ENCODE measurements at places on chromosomes 1 and 21.

GRCh38 chr1:240091614-240092300, at the start of gene FMN2:
TSS of gene FMN2 (plus strand) at chr1:240091883. CDS start at chr1:240092110, 227 bp downstream.
- DNase-seq, result no peak

GRCh38 chr1:86154571-86155050, 2.0 kb downstream of the COL24A1 start:
- no peak for DNase-seq

DNA sequence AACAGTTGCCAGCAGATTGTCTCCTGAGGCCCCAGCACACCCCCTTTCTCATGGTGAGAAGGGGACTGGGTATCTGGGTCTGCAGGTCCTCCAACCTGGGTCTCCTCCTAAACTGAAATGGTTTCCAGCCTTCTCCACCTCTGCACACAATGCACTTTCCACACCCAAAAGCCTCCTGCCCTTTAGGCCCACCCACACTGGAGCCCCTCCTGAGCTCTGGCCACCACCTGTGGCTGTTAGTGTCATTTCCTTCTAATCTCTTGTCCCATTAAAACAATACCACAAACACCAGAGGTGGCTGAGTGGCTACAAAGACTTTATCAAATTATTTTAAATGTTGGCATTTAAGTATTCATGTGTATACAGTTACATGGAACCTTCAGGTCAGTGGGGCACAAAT, 11.5 kb downstream of the GPR3 start:
- no peak for DNase-seq

GRCh38 chr21:26168371-26168770, 2.2 kb downstream of the APP start:
- DNase-seq, result no peak

DNA sequence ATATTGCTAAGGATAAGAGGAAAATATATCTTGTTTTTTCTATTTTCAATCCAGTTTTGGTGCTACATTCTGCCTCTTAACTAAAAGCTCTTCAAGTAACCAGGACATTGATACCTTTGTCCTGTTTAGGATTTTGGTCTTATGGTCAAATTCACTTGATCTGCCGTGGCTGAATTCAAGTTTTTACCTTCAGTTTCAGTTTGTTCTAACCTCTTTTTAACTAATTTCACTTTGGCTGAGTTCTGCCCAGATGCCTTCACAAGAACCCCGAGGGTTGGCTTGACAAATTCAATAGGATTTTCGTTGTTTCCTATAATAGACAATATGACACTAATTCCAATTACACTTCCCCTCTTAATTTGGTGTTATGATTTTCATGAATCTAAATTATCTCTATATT, 84.5 kb upstream of the C1orf21 start:
- no peak for DNase-seq

- DNase-seq, result no peak
Measured at GRCh38 chr1:169260478-169261151, 107.0 kb downstream of the NME7 start.

GRCh38 chr1:184075055-184076029, 23.8 kb downstream of the TSEN15 start:
- DNase-seq, result peak; percentile 27

GRCh38 chr1:40769815-40770214, 13.8 kb upstream of the KCNQ4 start:
- DNase-seq, result peak; percentile 21

- no peak for DNase-seq
Measured at GRCh38 chr1:191582169-191582568, 576.1 kb upstream of the RGS18 start.

DNA sequence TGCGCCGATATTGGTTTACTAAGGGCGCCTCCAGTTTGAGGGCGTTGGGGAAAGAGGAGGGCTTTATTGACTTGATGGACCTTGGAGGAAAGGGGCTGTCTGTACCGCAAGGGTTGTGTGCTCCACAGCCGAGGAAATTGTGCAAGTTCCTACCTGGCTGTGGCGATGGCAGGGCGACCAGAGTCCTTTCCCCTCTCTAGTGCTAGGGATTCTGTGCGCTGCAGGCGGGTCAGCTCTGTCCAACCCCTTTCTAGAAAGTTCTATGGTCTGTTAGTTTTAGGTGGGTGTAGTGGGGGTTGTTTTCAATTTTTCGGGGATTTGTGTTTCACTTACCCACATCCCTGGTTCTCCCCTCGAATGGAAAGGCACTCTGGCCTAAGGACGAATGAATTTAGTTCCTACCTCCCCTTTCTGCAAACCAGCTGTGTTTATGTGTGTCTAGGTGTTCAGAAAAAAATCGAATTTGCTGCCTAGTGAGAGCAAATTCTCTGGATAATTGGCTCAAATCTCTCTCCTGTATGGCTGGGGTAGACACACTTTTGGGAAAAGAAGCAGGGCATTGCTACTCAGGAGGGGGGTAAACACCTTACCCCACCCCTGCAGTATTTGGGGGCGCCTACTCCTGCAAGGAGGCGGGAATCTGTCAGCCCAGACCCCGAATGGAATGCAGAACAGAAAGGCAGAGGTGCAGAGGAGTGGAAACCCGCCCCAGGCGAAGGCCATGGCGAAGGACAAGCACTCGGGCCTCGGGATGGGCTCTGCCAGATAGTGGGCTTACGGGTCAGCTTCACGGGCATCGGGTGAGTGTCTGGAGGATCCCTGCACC, 2.0 kb downstream of the DMBX1 start:
- DNase-seq, result no peak

DNA sequence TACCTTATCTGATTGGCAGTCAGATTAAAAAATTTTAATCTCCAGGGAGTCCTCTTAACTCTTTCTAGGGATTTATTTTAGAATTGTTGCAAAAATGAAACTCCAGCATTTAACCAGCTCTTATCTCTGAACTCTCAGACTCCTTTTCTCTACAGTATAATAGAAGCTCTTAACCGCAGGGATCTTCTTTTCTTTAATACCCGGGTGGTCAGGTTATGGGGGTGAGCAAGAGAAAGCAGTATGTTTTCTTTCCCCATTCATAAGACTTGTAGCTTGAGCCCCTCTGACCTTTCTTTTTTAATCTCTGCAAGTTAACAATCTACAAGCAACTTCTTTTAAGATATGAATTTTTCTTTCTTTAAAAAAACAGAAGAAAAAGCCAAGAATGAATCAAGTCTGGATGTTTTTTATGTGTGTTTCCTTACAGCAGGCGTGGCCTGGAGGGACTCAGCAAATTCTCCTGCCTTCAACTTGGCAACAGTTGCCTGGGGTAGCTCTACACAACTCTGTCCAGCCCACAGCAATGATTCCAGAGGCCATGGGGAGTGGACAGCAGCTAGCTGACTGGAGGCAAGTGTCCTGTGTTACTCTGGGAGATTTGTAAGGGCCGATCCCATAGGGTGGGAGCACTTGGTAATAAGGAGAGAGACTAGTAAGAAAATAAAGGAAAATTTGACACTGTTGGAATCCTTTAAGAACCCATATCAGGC, 13.4 kb upstream of the OLFML3 start:
- DNase-seq, result no peak

DNA sequence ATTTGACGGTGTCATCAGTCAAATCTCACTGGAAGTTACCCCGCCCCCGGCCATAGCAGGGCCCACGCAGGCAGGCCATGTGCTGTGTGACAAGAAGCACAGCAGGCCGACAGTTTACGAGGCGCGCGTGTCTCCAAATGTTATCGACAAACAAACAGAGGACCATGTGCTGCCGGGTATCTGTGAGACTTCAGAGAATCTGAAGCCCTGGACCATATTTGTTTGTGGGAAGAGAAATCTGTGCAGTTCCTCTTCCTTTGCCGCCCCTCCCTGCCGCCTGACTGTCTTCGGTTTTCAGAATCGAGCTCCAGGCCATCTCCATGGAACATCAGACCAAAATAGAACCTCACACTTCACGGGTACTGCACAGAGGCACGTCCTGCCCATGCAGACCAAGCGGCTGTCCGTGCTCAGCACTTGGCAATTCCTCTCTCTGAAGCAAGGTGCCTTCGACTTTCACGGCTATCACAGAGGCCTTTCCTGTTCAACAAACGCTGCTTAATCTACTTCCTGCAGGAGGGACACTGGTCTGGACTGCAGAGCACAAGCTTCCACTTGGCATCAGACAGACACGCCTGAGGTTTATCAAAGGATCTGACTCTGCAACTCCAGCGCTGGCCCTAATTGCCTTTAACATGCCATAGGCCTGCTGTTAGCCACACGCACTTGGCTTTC, 135.7 kb upstream of the KRTAP19-8 start:
- peak; percentile 77 for DNase-seq

- DNase-seq, result no peak
Measured at GRCh38 chr1:15168479-15168878, 14.9 kb downstream of the TMEM51 start.

GRCh38 chr1:27605796-27606707, 2.1 kb upstream of the AHDC1 start:
- peak; percentile 79 for DNase-seq

- DNase-seq, result no peak
Measured at GRCh38 chr1:39671433-39671792, 494 bp downstream of the NT5C1A start.

- DNase-seq, result no peak
Measured at GRCh38 chr1:67018574-67018973, 35.4 kb downstream of the SLC35D1 start.

- peak; percentile 63 for DNase-seq
Measured at GRCh38 chr1:153677718-153678518, 570 bp upstream of the NPR1 start.

- DNase-seq, result peak; percentile 32
Measured at GRCh38 chr1:156465747-156466365, 34.7 kb downstream of the MEF2D start.

GRCh38 chr1:93435443-93435842, 12.5 kb upstream of the FNBP1L start:
- DNase-seq, result no peak

DNA sequence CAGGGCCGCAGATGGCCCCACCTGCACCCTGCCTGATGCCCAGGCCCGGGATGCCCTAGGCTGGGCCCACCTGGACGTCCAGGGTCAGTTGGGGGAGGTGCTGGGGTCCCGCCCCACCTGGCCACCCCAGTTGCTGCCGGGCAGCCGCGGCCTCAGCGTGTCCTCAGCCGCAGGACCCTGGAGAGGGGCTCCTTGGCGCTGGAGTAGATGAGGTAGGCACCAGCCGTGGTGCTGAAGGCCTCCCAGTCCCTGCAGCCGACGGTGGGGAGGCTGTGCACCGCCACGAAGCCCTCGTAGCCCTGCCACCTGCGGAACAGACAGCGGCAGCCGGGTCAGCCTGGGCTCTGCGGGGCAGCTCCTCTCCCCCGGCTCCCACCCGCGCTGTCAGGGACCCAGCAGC, 40.4 kb downstream of the KRTAP10-1 start:
- no peak for DNase-seq

- no peak for DNase-seq
Measured at GRCh38 chr1:107762751-107763390, 202.1 kb downstream of the VAV3 start.

DNA sequence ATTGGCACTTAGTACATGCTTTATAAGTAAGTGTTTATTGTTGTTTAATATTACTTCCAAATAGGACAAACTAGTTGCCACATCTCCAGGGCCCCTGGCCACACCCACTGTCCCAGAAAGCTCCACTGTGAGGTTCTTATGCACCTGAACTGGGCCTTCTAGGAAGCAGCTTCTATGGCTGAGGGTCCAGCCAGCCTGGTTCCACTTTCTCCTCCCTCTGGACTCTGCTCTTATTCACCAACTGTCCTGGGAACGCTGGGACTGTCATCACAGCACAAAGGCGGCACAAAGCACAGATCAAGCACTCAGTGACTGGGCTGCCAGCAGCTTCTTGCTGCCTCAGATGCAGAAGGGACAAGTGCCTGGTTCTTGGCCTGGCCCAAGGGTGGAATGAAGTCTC, 29.6 kb upstream of the ZNF648 start:
- no peak for DNase-seq

- no peak for DNase-seq
Measured at GRCh38 chr1:153771261-153771660, 3.9 kb upstream of the SLC27A3 start.

GRCh38 chr1:241787691-241788090, 60.3 kb upstream of the EXO1 start:
- DNase-seq, result no peak

DNA sequence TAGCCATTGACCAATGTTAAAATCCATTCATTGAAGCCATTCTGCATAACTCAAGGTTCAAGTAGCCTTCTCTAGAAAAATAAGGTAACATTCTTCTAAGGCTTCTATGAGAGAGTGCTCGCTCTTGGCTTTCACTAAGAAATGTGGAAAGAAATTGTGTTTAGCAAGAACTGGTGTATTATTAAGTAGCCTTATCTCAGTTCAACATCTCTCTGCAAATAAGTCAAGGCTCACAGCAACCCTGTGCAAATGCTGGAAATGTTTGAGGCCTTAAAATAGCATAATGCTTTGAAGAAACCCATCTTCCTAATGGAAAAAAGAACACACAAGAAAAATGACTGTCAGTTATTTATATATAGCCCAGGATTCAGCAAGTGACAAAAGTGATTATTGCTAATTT, 254.1 kb upstream of the PROX1 start:
- no peak for DNase-seq

- DNase-seq, result no peak
Measured at GRCh38 chr1:173802961-173803360, 21.5 kb upstream of the DARS2 start.

- DNase-seq, result no peak
Measured at GRCh38 chr1:19400192-19400611, 85.1 kb downstream of the CAPZB start.

DNA sequence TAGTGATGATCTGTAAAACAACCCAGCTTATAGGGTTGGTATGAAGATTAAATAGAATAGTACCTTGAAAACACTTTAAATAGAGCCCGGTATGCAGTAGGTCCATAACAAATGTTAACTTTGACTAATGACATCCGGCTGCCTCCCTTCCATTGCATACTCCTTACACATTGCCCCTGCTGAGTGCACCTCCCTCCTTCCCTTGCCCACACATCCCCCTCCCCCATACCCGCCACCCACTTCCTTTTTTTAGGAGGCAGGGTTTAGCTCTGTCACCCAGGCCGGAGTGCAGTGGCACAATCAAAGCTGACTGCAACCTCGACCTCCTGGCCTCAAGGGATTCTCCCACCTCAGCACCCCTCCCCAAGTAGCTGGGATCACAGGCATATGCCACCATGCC, 24.4 kb upstream of the ZC3H12A start:
- DNase-seq, result peak; percentile 66

GRCh38 chr1:82466891-82467290, 666.2 kb downstream of the ADGRL2 start:
- DNase-seq, result no peak
